Stimulated activated CD4-positive, alpha-beta T cell treated with anti-CD3 and anti-CD28 coated beads, Interleukin-2, amount 100 ng/mL, for 48 hours (primary cell): ENCODE measurements at places on chromosomes 7 and 10.

- DNase-seq, result no peak
Measured at GRCh38 chr10:50580262-50580891, 43.4 kb downstream of the SGMS1 start.

DNA sequence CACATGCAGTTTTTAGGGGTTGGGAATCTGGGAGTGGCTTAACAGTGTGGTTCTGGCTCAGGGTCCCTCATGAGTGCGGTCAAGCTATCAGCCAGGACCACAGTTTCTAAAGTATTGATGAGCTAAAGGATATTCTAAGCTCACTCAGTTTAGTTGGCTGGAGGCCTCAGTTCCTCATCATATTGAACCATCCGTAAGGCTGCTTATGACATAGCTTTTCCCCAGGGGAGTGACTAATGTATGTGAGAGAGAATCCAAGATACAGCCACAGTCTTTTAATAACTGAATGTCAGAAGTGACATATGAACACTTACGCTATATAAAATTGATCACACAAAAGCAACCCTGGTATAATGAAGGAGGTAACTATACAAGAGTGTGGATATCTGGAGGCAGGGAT lies 245.3 kb downstream of the POLR1F start:
- DNase-seq, result no peak

- DNase-seq, result no peak
Measured at GRCh38 chr7:151813445-151813844, 63.5 kb downstream of the PRKAG2 start.

- DNase-seq, result peak; percentile 54
Measured at GRCh38 chr7:155738652-155739537, 73.4 kb downstream of the SHH start.

DNA sequence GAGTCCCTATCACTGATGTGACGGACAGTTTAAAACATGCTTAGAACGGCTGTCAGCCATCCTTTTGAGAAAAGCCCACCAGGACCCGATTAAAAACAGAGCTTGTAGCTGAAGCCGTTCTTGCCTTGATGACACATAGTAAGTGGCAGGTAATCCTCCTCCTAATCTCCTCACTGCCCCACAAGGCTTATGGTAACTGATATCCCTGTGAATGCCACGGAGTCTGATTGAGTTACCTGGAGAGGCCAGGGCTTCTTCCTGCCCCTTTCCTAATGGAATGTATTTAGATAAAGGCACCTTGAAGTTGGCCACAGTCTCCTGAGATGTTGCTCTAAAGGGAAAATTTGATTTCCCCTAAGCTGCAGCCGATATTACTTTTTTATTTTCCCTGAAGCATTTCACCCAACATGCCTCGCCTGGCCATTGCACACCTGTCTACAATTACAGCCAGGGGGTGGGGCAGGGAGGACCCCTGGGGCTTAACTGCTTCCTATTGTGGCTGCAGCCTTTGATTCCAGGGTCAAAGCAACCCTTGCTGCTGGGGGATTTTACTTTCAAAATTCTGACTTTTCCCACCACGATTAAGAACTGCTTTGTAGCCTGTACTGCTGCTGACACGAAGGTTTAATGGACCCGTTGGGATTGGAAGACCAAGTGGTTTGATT lies 169.0 kb upstream of the GPR26 start:
- DNase-seq, result no peak

DNA sequence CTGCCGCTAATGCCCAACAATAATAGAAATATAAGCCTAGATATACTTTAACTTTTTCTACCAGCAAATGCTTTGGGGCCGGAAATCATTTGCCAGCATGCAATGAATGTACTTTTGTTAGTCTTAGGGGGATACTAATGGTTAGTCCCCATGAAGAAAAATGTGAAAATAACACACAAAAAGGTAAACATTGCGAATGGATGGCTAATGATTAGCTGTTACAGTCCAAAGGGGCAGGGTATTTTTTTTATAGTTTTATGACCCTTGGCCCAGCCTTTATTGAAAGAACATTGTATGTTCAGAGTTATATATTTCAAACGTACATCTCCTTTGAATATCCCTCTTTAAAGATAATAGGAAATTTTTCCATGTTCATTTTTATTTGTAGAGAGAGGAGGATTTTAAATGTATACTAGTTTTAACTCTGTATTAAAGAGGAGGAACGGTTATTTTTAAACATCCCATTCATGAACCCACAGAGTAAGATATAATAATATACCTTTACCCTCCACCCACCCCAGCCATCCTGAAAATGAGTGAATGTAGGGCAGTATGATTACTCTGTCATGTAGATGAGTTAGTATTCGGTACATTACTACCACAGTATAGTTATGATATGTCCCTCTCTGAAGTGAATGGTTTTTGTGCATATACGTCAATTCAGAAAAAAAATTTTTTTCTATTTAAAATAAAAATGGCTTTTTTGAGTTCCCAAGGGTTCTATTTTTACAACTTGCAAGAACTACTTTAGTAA lies 63.6 kb downstream of the ARID5B start:
- no peak for DNase-seq

GRCh38 chr7:139777133-139777891 lies 486 bp downstream of the HIPK2 start:
- DNase-seq, result no peak

- no peak for DNase-seq
Measured at GRCh38 chr7:26554952-26555351, 263.3 kb downstream of the SNX10 start.

DNA sequence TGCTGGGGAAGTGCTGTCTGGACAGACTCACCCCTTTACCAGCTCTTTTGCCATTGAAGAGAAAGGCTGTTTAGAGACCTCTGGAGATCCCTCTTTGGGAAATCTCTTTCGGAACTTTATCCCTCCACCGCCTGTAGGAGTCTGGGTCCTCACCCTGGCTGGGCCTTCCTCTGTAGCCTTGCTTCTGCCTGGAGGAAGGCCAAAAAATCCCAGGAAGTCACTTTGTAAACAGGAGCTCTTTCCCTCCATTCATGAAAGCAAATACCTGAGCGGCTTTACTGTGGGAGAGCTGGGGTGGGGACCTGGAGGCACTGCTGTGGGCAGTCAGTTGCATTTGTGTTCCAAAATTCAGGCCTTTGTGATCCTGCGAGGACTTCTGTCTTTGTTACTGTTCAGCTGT lies 126.2 kb downstream of the KLF6 start:
- DNase-seq, result no peak
